ENCODE measurements at places on chromosomes 13 and 19.

DNA sequence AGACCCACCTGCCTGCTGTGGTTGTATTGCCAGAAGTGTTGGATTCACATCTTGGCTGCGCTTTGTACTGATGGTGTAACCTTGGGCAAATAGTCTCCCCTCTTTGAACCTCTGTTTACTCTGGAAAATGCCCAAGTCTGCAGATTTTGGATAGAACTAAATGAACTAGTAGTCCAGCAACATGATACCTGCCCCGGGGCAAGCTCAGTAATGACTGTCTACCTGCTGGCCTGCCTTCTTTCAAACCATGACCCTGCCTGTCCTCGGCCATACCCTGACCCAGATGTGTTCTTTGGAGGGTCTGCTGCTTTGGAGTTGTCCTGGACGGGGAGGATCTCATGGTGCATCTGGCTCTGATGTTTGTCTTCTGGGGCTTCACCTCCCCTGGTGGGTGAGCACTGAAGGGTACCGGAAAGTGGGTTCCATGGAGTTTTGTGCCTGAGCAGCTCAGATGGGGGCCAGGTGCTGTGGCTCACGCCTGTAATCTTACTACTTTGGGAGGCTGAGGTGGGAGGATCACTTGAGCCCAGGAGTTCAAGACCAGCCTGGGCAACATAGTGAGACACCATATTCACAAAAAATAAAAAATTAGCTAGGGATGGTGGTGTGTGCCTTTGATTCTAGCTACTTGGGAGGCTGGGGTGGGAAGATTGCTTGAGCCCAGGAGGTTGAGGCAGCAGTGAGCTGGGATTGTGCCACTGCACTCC lies 59.5 kb downstream of the TNFRSF19 start:
- no peak for DNase-seq

GRCh38 chr19:18457483-18458331 lies 19.8 kb upstream of the ISYNA1 start:
- DNase-seq, result no peak

DNA sequence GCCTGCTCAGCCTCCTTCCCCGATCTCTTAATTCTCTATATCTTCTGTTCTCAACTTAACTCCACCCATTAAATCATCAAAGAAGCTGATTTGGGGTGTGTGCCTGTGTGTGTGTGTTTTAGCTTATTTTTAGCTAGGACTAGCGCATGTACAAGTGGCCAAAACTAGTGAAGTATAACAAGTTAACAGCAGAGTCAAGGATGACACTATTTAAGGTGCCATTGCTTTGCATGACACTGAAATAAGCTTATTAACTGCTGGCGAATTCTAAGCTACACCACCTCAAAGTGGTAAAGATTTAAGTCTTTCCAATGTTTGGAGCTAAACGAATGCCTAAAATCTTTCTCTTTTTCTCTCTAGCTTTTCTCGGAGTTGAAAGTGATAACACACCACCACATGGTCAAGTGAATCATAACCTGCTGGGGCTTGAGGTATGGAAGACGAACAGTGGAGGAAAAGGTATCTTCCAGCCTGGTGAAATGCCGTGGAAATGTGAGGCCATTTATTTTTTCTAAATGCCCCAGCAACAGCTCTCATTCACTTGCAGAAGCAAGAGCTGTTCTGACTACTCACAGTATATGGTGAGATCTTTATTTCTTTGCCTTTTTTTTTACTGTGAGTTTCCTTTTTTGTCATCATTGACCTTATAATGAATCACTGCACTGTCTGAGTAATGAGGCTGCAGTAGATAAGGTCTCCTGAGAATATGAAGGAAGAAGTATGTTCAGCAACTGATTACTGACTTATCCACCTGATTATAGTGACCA lies 570.3 kb downstream of the PCDH9 start:
- peak; percentile 83 for DNase-seq

DNA sequence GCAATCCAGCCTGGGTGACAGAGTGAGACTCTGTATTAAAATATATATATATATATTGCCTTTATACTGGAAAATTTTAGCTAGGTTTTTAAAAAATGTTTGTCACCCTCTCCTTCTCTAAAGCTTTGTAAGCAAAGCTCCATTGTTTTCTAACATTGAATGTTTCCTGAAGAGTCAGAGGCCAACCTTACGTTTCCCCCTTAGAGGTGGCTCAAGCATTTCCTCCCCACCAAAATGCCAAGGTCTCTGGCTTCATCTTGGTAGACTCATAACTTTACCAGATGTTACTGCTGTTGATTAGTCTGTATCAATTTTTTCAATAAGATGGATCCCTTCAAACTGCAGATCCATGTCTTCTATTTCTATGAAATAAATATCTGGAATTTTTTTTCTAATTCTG lies 25.2 kb upstream of the IPO5 start:
- no peak for DNase-seq

DNA sequence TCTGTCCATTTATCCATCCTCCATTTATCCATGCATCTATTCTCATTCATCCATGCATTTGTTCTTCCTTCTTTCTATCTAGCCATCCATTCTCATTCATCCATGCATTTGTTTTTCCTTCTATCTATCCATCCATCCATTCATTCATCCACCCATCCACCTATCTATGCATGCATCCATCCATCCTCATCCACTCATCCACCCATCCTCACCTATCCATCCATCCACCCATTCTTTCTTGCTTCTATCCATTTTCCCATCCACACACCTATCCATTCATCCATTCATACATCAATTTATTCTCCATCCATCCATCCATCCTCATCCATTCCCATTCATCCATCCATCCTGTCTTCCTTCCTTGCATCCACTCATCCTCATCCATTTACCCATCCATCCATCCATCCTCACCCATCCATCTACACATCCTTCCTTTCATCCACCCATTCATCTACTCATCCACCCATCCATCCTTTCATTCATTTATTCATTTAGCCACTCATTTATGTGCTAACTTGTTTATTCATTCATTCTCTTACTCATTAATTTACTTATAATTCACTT lies 20.3 kb downstream of the ACTL9 start:
- no peak for DNase-seq

GRCh38 chr13:52707375-52707774 lies 32.2 kb downstream of the CNMD start:
- peak; percentile 8 for DNase-seq

DNA sequence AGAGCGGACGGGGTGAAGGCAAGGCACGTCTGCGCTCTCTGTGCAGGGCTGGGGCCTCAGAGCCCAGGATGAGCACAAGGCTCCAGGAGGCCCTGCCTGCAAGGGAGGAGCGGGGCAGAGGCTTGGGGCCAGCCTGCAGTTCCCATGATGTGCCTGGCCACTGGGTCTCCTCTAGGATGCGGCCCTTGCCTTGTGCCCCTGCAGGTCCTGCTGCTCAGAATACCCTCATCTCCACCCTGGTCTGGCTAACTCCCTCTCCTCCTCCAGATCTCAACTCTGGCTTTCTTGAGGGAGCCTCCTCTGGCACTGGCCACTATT lies 27.8 kb downstream of the ELAVL1 start:
- DNase-seq, result no peak

- peak; percentile 64 for DNase-seq
Observed at GRCh38 chr13:51912091-51912490, 50.3 kb downstream of the CCDC70 start.

- DNase-seq, result no peak
Observed at GRCh38 chr13:28489524-28489931, 5.4 kb downstream of the FLT1 start.

DNA sequence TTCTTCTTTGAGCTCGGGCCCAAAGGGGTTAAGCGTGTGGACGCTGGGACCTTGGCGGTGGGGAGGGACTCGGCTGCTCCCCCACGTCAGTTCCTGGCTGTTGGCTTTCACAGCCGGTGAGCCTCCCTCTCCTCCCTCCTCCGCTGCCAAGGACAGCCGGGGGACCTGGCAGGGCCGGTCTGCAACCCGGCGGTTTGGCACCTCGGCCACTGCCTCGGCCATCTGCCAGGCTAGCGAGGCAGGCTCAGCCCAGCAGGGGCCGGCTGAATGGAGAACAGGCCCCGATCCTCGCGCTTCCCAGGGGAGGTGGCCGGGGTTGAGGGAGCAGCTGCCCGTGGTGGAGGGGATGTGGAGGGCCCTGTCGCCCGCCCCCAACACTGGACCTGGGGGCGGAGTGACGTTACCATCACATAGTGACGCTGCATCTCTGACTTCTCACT lies 5.0 kb downstream of the TLE5 start:
- peak; percentile 32 for DNase-seq

GRCh38 chr19:10692673-10693264 lies 8.5 kb upstream of the QTRT1 start:
- DNase-seq, result no peak

GRCh38 chr13:51801631-51802099 lies 2.3 kb downstream of the DHRS12 start:
- peak; percentile 61 for DNase-seq

DNA sequence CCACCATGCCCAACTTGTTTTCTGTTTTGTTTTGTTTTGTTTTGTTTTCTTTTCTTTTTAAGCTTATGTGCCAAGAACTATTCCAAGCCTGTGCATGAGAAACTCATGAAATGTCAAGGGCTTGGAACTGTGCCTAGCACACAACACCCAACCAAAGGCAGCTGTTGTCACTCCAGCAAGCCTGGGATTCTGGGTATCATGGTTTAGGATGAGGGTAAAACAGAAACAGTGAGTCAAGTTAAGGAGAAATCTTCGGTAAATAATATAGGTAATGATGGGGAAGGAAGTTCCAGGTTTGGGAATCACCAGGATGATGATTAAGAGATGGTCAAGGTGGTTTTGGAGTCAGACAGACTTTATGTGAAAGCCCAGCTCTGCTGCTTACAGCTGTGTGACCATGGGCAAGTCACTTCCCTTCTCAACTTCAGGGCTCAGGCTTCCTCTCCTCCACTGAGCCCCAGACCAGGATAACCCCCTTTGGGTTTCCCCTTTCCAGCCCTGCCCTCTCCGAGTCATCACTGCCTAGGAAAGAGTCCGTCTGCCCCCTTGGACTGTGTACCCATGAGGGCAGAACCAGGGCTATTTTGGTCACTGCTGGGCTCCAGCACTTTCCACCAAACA lies 5.0 kb downstream of the PVR start:
- peak; percentile 96 for DNase-seq

GRCh38 chr19:38932425-38933179 lies 1.9 kb downstream of the MRPS12 start:
- peak; percentile 45 for DNase-seq

GRCh38 chr13:112638919-112639318 lies 50.9 kb upstream of the ATP11A start:
- DNase-seq, result no peak

- DNase-seq, result peak; percentile 67
Observed at GRCh38 chr19:14480700-14481079, 5.5 kb upstream of the PTGER1 start.

GRCh38 chr19:38806371-38806770 lies 6.4 kb downstream of the LGALS4 start:
- DNase-seq, result no peak

DNA sequence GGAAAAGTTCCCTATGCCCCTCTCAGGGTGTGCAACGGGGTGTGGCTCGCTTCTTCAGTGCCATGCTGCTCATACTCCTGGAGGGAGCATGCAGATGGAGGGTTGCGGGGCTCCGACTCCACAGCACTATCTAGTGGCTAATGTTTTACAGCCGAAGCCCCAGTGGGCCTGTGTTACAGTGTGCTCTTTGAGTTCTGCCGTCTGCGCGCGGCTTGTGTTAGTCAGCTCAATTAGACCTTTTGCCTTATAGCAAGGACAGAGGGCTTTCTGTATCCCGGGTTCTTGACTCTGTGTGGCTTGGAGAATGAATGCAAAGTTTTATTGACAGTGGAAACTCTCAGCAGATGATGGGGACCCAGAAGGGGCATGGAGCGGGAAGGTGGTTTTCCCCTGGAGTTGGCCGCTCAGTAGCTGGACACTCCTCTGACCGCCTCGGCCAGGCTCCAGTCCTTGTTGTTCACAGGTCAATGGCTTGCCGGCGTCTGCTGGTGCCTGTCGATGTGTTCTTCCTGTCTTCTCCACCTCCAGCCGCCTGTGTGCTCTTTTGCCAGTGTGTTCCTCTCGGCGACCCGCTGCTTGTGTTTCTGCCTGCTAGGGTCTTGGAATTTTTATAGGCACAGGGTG lies 383.4 kb downstream of the LMO7 start:
- DNase-seq, result peak; percentile 35

- DNase-seq, result peak; percentile 10
Observed at GRCh38 chr13:47136504-47136941, 239.7 kb upstream of the HTR2A start.

GRCh38 chr13:51063909-51064308 lies 47.2 kb downstream of the C13orf42 start:
- DNase-seq, result no peak

GRCh38 chr19:2424686-2425621 lies 2.4 kb downstream of the TIMM13 start:
- DNase-seq, result no peak

DNA sequence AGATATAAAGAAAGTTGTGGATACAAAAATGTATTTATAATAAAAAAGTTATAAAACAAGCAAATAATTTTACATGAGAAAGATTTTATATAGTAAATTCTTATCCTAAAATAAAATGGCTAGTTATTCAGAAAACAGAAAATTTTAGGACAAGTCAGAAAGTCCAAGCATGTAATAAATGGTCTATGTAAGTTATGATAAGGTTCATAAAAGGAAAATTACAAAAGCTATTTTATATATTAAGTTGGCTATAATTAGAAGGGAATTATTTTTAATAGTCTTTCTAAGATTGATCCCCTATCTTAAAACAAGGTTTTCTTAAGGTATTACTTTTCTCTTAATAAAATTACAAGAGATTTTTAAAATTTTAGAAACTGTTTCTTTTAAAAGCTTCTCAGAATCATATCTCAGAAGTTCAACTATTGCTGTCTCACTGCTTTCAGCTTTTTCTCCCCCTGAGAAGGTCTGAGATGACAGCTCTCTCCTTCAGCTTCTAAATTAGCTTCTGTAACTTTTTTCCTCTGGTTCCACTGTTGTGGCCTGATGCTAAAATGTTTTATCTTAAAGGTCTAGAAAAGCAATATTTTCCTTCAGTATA lies 8.7 kb downstream of the CCDC169 start:
- DNase-seq, result no peak

- DNase-seq, result no peak
Observed at GRCh38 chr19:33287927-33288326, 14.4 kb downstream of the CEBPA start.

GRCh38 chr19:41795031-41795461 lies 1.3 kb upstream of the CEACAM3 start:
- peak; percentile 45 for DNase-seq

GRCh38 chr13:114226699-114227323 lies 7.9 kb upstream of the CDC16 start:
- DNase-seq, result peak; percentile 81

DNA sequence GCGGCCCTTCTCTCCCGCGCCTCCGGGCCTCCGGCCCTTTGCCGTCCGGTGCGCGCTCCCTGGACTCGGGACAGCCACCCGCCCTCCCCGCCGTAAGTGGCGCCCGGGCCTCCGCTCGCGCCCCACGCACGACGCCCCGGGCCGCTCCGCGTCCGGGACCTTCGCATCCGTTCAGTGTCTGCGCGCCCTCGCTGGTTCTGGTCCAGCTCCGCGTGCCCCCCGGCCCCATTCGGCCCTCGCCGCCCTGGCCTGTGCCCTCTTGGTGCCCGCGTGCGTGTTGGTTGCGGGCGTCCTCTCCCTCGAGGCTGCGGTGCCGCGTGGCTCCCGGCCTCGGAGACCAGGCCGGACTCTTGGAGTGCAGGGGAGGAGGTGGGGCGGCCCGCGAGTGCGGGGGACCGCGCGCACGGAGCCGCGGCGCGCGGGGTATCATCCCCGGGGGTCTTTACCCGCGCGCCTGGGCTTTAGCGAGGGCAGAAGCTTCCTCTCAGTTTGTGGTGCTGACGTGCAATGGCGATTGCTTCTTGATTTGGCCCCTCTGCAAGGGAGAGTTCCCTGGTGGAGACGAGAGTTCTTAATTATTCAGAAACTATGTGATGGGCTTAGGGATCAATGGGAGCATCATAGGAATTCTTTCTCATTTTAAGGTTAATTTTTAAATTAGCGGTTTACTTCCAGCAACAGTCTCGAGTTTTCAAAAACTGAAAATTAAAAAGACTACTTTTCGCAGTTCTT lies 757 bp downstream of the WASF3 start:
- DNase-seq, result no peak
